ENCODE measurements at places on chromosomes 12 and 14.

GRCh38 chr14:37139710-37140109 lies 32.7 kb downstream of the SLC25A21 start:
- DNase-seq, result no peak

DNA sequence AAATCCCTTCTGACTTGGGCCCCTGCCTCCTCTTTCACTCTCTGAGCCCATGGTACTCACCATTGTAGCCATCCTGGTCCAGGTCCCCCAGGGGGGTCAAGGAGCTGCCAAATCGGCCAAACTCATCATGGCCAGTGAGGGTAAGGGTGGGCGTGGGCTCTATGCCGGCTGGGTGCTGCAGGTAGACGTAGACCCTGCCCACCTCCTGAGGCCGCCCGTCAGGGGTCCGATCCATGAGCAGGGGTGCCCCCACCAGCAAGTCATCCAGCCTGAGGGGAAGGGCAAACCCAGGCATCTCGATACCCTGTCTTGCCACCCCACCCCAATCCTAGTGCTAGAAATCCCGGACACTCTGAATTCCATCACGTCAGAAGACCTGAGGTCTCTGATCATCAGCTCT lies 14.0 kb downstream of the ITGA5 start:
- DNase-seq, result no peak

DNA sequence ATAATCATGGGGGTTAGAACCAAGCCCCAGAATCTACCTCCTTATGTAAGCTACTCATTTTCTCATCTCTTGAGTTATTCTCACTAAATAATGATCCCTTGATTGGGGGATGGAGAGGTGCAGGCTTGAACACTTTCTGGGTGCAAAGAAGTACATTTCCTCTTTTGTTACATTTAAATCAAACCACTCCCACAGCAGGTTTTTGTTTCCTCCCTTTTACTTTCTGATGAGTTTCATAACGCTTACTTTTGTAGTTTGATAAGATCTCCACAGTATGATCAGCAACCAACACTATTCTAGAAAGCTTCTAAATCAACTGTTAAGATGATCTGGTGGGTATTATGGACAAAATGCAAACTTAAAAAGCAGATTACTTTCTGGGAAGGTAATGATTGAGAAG lies 20.5 kb downstream of the VCPKMT start:
- no peak for DNase-seq

DNA sequence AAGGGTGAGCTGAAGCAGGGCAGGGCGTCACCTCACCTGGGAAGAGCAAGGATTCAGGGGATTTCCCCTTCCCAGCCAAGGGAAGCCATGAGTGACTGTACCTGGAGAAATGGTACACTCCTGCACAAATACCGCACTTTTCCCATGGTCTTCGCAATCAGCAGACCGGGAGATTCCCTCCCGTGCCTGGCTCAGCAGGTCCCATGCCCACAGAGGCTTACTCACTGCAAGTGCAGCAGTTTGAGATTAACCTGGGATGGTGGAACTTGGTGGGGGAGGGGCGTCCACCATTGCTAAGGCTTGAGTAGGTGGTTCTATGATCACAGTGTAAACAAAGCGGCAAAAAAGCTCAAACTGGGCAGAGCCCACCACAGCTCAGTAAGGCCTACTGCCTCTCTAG lies 11.0 kb upstream of the DHRS4 start:
- DNase-seq, result no peak

GRCh38 chr12:28776913-28777422 lies 372.1 kb upstream of the FAR2 start:
- no peak for DNase-seq

GRCh38 chr14:51650716-51651387 lies 858 bp upstream of the FRMD6 start:
- DNase-seq, result no peak
